Left ventricle myocardium inferior (tissue), 1 donor: ENCODE measurements at places on chromosomes 16 and 17.

DNA sequence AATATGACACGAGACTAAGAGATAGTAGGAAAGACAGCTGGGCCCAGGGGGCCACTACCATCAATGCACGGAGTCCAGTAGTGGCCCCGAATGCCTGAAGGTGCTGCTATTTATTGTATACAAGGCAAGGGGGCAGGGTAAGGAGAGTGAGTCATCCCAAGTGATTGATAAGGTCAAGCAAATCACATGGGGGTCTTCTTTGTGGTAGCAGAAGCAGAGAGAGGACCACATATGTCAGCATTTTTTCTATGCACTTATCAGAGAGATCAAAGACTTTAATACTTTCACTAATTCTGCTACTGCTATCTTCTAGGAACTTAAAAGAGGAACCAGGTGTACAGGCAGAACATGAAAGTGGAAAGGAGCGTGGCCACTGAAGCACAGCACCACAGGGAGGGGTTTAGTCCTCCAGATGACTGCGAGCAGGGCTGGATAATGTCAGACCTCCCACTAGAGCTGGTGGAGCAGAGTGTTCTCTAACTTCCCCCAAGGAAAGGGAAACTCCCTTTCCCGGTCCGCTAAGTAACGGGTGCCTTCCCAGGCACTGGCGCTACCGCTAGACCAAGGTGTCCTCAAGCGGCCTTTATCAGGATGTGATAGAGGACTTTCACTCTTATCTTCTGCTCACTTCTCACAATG, 26.4 kb upstream of the ARL4D start:
- DNase-seq: peak; percentile 40

GRCh38 chr16:71700831-71701230, 23.7 kb downstream of the PHLPP2 start:
- no peak for DNase-seq

- no peak for DNase-seq
Measured at GRCh38 chr17:77356690-77357201, 216.0 kb downstream of the SEC14L1 start.

DNA sequence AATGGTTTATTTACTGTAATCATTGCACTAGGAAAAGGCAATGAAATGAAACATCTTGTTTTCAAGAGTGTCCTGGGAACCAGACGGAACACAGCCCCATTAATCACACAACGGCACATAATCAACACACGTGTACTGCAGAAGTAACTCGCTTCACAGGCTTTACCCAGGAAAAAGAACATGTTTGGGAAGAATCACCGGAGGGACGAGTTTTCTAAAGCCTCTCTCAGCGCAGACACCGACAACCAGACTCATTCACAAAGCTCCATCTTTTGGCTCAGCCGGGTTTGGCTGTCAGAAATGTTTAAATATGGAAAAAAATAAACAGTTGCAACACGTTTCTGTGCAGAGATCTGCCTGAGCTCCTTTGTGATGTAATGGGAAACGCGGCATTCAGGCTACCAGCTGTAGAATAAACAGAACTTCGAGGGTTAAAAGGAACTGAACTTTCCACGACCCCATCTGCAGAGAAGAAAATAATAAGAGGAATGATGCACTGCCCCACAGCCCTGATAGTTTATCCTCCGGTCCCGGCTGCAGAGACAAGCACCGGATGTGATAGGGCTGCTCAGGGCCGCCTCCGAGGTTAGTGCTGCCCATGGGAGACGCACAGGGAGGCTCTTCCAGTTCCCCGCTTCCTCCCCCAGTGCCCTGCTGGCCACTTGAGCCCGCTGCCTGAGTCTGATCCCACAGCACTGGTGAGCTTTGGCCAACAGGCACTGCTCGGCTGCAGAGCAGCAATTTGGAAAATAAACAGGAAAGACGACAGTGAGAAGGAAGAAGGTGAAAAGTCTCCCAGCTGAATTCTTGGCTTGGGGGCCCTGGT, 119.8 kb downstream of the HIC1 start:
- DNase-seq: peak; percentile 81
